ENCODE measurements at places on chromosomes 6 and 20. TPM values are rescaled to one million over a fixed set of nuclear protein-coding genes. Genes with fewer than 3 reads are reported as not detected.

DNA sequence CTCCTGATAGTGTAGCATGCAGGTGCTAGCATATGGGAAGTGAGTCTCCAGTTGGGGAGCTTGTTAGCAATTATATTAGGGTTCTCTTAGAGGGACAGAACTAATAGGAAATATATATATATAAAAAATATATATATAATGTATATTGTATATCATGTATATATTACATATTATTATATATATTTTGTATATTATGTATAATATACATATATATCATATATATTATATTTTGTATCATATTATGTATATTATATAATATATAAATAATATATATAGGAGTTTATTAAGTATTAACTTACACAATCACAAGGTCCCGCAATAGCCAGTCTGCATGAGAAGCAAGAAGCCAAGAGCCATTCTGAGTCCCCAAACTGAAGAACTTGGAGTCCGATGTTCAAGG is 84.2 kb downstream of the CDYL start:
- H3K4me1 ChIP-seq: peaks cover 12% of the 10 kb centered on the region
- H3K27ac ChIP-seq: no peak overlapping the region
- H3K27me3 ChIP-seq: no peaks in the 10 kb centered on the region
- H3K4me3 ChIP-seq: no peak overlapping the region

Gene BAG2
- total RNA-seq: 7.3 TPM

- H3K27ac ChIP-seq: no peak overlapping the region
- peaks cover 12% of the 10 kb centered on the region for H3K4me1 ChIP-seq
- DNase-seq: no peak
Observed at GRCh38 chr6:40723967-40724366, 136.8 kb upstream of the LRFN2 start.

Gene ECT2L
- not detected for total RNA-seq

DNA sequence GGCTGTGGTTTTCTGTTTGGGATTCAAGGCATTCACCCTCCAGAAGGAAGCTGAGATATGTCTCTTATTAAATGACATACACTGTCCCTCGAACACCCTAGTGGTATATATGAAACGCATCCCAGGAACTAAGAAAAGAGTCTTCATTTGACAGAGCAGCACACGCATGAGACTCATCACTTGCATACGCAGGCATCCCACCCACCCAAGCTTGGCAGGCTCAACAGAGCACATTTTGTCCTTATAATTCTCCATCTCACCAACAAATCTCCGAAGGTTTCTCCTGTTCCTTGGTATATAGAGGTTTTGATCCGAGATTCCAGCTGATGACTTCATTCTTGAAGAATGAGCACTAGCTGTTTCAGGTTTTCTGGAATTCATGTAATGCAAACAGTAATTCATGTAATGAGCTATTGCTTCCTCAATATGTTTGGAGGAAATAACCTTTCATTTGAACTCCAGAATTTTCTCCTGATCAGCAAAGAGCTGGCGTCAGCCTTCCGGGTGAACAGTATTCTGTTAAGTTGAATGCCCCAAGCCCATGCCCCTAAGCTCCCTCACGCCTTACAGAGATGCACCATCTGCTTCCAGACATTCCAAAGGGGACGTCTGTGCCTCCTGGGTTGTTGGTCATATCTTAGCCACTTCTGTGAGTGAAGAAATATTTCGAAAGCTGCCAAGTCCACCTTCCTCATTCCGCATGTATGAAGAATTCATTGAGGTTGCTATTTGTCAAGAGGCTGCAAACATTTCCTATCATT is 66.0 kb upstream of the CDH4 start:
- no peak for DNase-seq
- H3K4me1 ChIP-seq: no peaks in the 10 kb centered on the region
- H3K27me3 ChIP-seq: peaks cover 8% of the 10 kb centered on the region
- H3K27ac ChIP-seq: no peak overlapping the region

Gene TP53TG5
- not detected for total RNA-seq

- H3K27ac ChIP-seq: no peak overlapping the region
- DNase-seq: no peak
- H3K36me3 ChIP-seq: peaks cover 4% of the 10 kb centered on the region
- no peaks in the 10 kb centered on the region for H3K27me3 ChIP-seq
Observed at GRCh38 chr6:160999516-160999915, 7.9 kb downstream of the MAP3K4 start.

GRCh38 chr6:154473324-154473723 is 37.2 kb downstream of the CNKSR3 start:
- no peak overlapping the region for H3K27ac ChIP-seq
- no peaks in the 10 kb centered on the region for H3K4me1 ChIP-seq
- no peaks in the 10 kb centered on the region for H3K27me3 ChIP-seq
- H3K4me3 ChIP-seq: no peak overlapping the region

- no peak for DNase-seq
- H3K27me3 ChIP-seq: peaks cover 51% of the 10 kb centered on the region
- no peak overlapping the region for H3K27ac ChIP-seq
- H3K36me3 ChIP-seq: peaks cover 9% of the 10 kb centered on the region
Observed at GRCh38 chr20:58225452-58226200, 2.8 kb downstream of the ANKRD60 start.

DNA sequence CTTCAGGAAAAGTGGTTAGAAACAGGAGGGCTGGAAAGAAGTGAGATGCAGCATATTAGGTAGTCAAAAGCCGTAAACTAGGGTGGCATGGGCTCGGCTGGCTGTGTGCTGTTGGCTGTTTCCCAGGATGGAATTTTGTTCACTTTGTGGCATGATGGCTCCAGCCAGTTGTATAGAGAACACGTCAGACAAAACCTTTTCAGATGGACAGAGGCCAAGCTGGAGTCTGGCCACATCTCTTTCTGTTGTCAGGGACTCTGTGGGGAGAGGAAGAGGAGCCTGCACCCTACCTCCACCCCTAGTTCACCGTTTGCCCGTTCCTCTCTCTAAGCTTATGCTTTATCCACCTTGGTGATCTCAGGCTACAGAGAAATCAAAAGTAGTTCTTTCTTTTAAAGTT is 22.0 kb downstream of the C6orf89 start:
- no peak for DNase-seq
- H3K27ac ChIP-seq: no peak overlapping the region
- peaks cover 23% of the 10 kb centered on the region for H3K4me1 ChIP-seq
- no peaks in the 10 kb centered on the region for H3K27me3 ChIP-seq

Gene TEAD3
- total RNA-seq: 0.43 TPM

Gene PPP1R10
- total RNA-seq: 140 TPM

Gene KCNB1
- not detected for total RNA-seq

DNA sequence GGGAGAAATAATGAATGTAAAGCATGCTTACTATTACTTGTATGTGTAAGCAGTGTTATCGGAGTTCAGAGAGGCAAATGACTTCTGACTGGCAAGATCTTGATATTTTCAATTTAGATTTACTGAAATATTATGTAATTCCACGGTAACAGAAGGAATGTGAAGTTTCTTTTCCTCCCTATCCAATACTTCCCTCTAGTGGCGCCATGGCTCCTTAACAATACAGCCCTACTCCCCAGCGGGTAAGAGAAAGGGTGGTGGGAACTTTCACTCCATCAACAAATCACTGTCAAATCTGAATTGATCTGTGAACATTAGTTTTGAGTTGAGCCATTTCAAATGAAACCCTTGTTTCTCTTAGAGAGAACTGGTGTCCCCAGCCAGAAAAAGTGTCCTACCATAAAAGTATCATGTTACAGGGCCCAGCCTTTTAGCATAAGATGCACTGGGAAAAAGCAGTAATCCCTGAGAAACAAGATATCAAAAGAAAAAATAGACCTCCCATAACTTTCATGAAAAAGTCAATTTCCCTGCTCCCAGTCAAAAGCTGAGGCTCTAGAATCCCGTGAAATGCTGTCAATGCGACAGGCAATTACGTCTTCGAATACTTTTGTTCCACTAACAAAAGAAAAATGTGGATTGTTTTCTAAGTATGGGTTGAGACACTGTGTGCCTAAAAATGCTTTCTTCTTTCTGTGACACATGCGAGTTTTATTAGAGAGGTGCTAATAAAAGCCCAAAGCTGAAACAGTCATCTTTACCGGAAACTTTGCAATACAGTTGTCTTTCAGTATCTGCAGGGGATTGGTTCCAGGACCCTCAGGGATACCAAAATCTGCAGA is 12.9 kb downstream of the COX7A2 start:
- H3K27ac ChIP-seq: no peak overlapping the region
- no peaks in the 10 kb centered on the region for H3K36me3 ChIP-seq
- no peak overlapping the region for H3K4me3 ChIP-seq
- peaks cover 4% of the 10 kb centered on the region for H3K4me1 ChIP-seq
- no peak for DNase-seq

GRCh38 chr6:34526241-34526972 is 29.7 kb downstream of the SPDEF start:
- no peak overlapping the region for H3K4me3 ChIP-seq
- H3K36me3 ChIP-seq: no peaks in the 10 kb centered on the region

- DNase-seq: no peak
- peaks cover 3% of the 10 kb centered on the region for H3K27me3 ChIP-seq
- no peaks in the 10 kb centered on the region for H3K4me1 ChIP-seq
- no peak overlapping the region for H3K4me3 ChIP-seq
- no peak overlapping the region for H3K27ac ChIP-seq
Observed at GRCh38 chr6:12221856-12222255, 68.3 kb upstream of the EDN1 start.

Gene EYA2
- total RNA-seq: not detected

GRCh38 chr6:41659935-41660334 is 21.7 kb downstream of the MDFI start:
- H3K27me3 ChIP-seq: peaks cover 33% of the 10 kb centered on the region
- DNase-seq: no peak
- no peak overlapping the region for H3K4me3 ChIP-seq
- H3K27ac ChIP-seq: no peak overlapping the region
- H3K4me1 ChIP-seq: peaks cover 3% of the 10 kb centered on the region

DNA sequence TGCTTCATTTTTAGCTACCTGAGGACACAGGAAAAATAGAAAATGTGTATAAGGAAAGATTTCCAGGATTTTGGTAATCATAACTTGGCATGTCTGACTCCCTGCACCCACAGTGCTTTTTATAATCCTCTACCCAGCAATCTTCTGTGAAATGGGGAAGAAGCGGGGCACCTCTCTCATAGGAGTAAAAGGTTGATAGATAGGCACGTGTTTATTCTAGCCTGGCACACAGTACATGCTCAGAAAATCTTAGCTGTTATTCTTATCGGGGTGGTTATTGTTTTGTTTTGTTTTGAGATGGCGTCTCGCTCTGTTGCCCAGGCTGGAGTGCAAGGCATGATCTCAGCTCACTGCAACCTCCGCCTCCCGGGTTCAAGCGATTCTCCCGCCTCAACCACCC is 87.7 kb upstream of the SALL4 start:
- H3K36me3 ChIP-seq: no peaks in the 10 kb centered on the region
- no peak overlapping the region for H3K27ac ChIP-seq
- DNase-seq: no peak
- no peak overlapping the region for H3K4me3 ChIP-seq
- no peaks in the 10 kb centered on the region for H3K4me1 ChIP-seq

GRCh38 chr6:169968541-169969270 is 217.3 kb downstream of the ERMARD start:
- H3K36me3 ChIP-seq: no peaks in the 10 kb centered on the region
- H3K4me1 ChIP-seq: no peaks in the 10 kb centered on the region
- no peak overlapping the region for H3K4me3 ChIP-seq
- H3K27me3 ChIP-seq: no peaks in the 10 kb centered on the region

DNA sequence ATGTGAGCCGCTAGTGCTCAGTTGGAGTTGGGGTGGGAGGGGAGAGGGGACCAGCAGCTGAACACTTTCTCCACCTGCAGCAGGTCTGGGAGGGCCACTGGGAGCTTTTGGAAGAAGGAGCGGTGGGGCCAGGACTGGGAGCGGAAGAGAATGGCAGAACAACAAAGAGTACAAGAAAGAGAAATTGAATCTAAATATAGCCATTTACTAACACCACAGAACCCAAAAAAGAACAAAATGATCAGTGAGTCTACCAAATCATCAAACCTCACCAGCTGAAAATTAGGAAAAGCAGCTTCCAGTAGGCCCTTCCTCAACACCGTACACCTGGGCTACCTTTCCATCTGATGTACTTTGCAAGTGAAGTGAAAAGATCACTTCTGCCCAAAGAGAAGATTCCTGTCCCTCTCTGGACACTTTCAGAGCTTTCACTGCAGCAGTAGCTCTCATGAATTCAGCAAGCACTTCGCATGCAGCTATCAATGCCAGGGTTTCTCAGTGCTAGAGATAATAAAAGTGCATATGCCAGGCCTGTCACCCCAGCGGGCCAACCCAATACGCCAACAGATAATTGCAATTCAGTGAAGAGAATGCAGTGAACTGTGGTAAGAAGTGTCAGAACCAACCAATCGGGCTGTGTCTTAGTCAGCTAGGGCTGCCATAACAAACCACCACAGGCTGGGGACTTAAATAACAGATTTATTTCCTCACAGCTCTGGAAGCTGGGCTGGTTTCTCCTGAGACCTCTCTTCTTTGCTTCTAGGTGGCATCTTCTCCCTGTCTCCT is 597 bp downstream of the LY86 start:
- H3K27me3 ChIP-seq: no peaks in the 10 kb centered on the region
- peak overlapping the region; percentile 88 for H3K4me3 ChIP-seq
- H3K36me3 ChIP-seq: peaks cover 35% of the 10 kb centered on the region
- DNase-seq: no peak
- peaks cover 80% of the 10 kb centered on the region for H3K4me1 ChIP-seq

DNA sequence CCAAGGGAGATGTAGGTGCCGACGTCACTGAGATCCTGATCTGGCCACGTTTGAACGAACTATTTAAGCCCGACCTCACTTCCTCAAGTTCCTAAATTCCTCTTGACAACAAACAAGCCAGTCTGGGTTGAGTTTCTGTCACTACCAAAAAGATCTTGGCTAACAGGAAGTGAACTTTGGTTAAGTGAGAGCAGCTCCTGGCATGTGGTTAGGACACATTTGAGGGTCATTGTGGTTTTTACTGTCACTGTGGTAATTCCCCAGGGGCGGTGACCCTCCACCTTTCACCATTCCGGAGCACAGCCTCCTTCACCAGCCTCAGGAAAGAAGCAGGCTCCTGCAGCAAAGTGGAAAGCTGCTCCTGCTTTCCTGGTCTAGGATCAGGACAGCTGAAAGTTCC is 43.1 kb upstream of the ZNF831 start:
- DNase-seq: peak; percentile 35
- H3K36me3 ChIP-seq: peaks cover 3% of the 10 kb centered on the region

DNA sequence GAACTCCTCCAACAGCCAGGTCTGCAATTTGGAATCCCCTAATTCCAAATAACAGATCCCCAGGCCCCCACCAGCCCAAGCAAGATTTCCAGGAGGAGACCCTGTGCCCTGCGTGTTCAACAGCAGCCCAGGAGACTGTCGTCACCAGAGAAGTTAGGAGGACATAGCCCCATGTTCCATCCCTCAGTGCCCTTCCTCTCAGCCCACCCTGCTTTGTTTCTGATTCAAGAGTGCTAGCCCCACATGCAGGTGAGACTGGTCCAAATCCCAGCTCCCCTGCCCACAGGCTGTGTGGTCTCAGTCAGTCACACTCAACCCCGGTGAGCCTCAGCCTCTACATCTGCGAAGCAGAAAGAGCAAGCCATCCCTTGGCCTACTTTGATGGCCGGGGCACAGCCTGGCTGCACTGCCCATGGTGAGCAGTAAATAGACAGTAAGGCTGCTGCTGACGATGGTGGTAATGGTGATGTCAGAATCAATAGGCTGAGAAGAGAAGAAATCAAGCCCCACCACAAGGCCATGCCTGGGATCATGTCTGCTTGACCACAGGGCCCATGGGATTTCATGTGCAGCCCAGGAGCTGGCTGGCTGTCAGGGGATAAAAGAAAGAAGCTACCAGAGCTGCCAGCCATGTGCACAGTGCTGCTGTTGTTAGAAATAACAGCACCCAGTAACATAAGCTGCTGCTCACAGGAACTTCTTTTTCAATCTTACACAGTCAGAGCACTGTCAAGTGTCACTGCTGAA is 51.5 kb upstream of the NXT1 start:
- H3K4me1 ChIP-seq: no peaks in the 10 kb centered on the region
- no peak overlapping the region for H3K27ac ChIP-seq
- no peak overlapping the region for H3K4me3 ChIP-seq
- no peak for DNase-seq
- peaks cover 4% of the 10 kb centered on the region for H3K27me3 ChIP-seq
- no peaks in the 10 kb centered on the region for H3K36me3 ChIP-seq
